Gastroesophageal sphincter (tissue), 4 donors: ENCODE measurements at places on chromosomes 1 and 21.

DNA sequence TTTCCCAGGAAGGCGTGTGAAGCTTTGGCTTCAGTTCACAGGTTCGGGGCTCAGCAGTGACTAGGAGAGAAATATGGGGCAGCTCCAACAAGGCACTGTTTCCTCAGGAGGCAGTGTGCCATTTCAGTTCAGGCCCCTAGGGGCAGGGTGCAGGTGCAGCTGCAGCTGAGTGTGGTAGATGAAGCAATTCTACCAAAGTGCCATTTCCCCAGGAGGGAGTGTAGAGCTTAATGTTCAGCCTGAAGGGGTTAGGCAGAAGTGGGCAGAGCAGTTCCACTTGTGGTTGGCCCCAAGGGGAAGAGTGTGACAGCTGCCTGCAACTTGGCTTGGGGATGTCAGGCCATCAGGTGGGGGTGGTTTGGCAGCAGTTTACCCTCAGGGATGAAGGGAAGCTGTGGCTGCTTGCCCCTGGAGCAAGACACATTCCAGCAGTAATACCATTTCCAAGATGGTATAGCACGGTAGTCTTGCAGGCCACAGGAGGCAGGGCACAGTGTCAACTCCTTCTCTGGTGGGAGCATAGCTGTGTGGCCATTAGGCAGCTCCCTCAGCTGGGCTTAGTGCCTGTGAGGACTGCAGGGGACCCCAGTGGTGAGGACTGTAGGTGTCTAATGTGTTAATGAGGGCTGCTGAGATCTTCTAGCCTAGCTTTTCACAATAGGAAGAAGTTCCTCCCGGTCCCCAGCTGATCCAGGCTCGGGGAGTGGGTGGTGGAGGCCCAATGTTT lies 34.7 kb downstream of the RGSL1 start:
- ATAC-seq, result no peak

DNA sequence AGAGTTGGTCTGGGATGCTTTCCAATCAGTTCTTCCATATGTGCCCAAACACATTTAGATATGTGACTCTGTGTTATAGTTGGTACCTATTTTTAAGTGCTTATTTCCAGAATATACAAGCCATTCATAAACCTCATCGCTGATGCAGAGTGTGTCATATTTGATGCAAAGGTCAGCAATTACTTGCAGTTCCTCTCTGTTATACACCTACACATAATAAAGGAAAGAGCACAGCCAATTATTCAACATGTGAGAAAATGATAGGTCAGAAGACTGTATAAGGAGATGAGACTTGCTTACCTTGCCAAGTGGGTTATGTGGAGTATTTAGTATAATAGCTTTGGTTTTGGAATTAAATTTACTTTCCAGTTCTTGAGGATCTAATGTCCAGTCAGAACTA lies 31.3 kb downstream of the KYAT3 start:
- no peak for ATAC-seq

DNA sequence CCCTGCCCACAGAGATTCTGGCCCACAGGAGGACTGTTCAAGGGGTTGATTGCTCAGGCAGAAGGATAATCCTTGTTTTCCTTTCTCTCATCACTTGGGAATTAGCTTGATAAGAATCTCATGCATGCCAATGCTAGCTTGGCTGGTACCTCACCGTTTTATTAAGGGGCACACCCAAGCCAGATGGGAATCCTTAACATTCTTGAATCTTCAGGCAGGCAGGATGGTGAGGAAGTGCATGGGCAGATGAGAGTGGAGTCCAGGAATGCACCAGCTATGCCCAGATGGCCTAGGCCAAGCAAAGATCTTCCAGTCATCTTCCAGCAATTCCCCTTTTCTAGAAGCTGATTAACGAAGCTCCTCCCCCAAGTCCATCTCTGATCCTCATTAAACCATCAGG lies 4.1 kb upstream of the LCE7A start:
- ATAC-seq, result no peak

GRCh38 chr21:31670070-31670469 lies 10.6 kb downstream of the SOD1 start:
- no peak for ATAC-seq

DNA sequence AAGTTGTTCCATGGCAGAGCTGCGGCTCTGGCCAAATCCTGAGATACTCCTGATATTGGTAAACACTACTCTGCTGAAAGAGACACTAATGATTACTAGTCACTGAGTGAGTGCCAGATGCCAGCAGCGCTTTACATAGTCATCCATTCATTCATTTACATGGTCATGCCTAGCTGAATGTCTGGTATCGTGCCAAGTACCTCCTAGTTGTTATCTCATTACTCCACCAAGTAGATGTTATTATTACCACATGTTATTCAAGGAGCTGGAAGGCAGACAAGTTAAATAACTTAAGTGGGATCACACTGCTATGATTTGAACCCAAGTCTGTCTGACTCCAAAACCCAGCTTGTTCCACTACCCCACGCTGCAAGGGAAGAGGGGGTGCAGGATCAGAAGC lies 4.7 kb downstream of the OLFML2B start:
- ATAC-seq, result no peak

DNA sequence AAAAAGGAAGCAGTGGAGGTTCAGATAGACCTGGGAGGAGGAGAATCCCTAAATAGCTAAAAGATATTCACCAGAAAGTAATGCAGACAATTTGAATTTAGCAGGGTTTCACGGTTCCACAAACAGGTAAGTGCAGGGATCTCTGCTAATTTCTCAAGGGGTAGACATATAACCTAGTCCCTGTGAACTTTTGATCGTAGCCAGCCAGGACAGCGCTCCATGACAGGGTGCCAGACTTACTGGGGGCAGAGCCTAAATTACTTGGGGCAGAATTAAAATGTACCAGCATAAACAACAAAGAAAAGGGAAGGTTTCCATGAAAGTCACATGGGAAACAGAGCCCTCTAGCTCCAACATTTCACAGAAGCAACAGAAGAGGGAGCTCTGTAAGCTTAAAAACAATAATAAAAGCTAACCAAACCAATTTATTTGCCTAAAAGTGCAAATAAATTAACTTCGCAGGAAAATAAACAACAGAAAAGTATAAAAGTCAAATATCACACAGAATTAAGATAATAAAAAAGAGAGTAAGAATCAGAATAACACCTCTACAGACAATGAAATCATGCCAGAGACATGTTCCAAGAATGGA lies 198.3 kb downstream of the DUSP10 start:
- no peak for ATAC-seq

DNA sequence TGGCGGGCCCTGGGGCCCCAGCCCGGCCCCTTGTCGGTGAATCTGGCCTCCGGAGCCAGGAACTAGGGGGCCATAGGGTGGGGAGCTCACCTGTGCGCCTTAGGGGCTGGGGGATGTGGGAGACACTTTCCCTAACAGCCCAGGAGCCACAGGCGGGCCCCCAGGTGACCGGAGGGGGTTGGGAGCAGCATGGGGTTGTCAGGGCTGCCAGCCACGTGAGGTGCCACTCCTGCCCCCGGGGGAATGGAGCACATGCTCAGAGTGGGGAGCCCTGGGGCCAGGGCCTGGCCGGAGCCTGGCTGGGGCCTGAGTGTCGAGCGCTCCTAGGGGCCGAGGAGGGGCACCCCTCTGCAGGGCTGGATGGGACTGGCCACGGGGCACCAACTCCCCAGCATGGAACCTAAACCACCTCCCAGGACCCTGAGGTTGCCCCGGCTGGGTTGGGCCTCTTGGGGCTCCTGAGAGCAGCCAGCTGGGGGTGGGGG lies 19.9 kb downstream of the PRXL2B start:
- no peak for ATAC-seq

- peak; percentile 84 for ATAC-seq
These were observed 87.2 kb downstream of the MRPL37 start for GRCh38 chr1:54287176-54287650.

GRCh38 chr1:46193984-46194570 lies 4.2 kb downstream of the POMGNT1 start:
- ATAC-seq, result no peak

GRCh38 chr1:33206340-33206739 lies 24.5 kb upstream of the TRIM62 start:
- ATAC-seq, result no peak
